ENCODE measurements at places on chromosomes 12 and 14.

DNA sequence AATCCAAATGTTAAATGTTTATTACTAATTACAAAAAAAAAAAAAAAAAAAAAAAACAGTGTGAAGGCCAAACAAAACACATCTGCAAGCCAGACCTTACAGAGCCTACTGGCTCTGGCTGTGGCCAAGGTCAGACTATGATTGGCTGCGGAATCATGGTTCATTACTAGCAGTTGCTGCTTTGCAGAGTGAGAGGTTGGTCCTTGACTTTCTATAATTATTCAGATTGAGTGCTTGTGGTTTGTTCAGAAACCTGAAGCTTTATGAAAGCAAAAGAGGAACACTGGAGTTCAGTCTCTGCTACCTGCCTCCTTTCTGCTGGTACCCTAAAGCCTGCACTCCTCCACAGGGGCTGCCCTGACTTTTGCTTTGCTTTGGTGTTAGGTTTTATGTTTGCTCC lies 550.9 kb downstream of the BCL11B start:
- DNase-seq, result no peak

DNA sequence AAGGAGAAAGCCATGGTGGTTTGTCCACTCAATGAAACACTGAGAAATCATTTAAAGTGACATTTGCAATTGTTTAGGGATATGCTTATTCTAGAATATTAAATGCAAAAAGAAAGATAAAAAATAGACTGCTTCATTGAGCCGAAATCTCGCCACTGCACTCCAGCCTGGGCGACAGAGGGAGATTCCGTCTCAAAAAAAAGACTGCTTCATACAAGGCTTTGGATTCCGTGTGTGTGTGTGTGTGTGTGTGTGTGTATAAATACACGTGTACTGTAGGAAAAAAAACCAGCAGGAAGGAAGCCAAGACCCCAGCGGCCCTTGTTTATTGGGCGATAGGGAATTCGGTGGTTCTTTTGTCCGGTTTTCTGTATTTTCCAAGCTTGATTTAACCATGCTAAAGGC lies 3.2 kb upstream of the ZNF839 start:
- peak; percentile 70 for DNase-seq

DNA sequence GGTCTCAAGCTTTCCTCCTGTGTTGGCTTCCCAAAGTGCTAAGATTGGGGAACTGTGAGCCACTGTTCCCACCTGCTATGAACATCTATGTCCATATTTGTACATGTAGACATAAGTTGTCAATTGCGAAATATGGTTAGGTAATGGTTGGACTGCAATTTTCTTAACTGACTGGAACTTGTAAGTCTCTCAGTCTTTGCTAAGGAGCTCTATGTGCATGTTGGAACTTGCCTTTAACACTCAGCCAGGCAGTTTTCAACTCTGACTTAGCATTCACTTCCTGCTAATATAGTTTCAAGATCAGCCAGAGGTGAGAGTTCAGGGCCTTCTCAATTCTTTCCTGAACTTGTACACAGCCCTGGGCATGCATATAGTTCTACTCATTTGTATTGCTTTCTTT lies 44.5 kb upstream of the EEA1 start:
- no peak for DNase-seq

DNA sequence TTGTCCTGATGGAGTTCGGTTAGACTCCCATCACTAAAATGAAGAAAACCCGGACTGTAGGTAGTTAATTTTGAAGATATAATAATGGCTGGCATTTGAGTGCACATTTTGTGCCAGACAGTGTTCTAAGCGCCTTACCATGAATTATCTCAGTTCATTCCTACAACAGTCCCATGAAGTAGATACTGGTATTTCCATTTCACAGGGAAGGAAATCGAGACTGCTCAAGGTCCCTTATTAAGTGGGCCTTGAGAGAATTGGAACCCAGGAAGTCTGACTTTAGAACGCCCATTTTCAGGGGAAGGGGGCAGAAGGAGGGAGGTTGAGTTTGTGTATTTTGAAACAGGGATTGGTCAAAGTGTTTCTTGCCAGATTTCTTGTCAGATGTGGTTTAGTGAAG lies 855 bp downstream of the MNAT1 start:
- no peak for DNase-seq

DNA sequence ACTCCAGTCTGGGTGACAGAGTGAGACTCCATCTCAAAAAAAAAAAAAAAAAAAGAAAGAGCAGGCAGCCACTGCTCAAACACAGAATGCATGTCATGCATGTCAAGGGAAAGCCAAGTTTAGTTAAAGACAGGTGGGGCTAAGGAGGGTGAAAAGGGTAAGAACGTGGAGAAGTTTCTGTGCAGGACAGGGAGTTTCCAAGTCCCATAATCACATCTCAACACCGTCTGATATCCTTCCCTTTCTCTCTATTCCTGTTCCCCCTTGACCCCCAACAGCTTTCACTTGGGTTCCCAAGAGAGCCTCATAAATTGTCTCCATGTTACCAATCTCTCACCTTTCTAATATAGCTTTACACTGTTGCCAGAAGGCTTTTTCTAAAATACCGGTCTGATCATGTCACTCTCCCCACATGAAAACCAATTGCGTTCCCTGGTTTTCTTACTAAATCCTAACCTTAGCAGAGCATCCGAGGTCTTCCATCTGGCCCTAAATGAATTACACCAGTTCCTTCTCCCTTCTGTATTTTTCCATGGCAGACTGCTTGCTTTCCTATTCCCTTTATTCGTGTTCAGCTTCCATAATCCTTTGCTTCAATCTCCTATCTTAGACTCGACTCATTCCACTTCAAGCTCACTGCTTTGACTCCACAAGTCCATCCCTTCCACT lies 37.0 kb downstream of the LIMA1 start:
- no peak for DNase-seq

GRCh38 chr12:22100958-22101748 lies 55.1 kb downstream of the CMAS start:
- DNase-seq, result peak; percentile 54

- no peak for DNase-seq
Observed at GRCh38 chr12:29546000-29546399, 48.5 kb upstream of the OVCH1 start.

DNA sequence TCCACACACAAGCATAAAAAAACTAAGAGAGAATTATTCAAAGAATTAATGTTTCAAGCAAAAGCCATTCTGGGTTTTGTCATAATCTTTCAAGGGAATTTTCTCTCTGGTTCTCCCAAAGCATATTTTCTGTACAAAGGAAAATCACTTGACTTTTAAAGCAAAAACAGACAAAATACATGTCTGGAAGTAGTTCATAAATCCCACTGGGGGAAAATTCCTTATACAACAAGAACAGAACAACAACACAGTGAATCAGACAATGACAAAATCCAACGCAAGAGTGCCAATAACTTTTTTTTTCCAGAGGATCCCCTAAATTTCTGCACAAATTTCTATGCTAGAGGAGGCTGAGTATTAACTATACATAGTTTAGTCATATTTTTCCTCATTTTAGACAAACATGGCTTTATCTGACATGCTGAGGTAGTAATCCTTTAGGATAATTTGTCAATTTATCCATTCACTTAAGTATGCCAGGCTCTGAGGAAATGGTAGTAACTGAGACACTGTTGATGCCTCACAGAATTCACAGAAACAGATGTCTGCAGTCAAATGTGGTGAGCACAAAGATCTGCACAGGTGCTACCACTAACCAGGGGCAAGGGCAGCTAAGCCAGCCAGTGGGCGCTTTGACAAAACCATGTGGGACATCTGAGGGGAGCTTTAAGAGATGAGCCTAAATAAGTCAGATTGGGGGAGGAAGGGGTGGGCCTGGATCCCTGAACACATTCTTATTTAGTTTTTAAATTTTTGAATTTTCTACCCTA lies 38.0 kb downstream of the GRIP1 start:
- DNase-seq, result no peak

- no peak for DNase-seq
Observed at GRCh38 chr12:124049451-124050094, 76.6 kb downstream of the ZNF664 start.

DNA sequence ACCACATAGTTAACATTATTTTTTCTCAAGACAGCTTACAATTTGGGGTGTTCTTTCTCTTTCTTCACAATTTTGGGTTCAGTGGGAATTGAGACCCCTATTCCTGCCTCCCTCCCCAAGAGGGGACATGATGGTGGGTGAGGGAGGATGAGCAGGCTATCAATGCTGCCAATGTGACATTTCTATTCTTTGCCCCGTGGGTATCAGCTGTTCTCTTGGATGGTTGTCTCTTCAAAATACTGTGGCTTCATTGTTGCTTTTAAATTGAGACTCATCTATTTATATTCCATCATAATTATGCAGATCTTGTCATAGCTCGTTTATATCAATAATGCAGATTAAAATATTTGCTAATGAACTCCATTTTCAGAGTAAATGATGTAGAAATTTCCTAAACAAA lies 56.5 kb upstream of the ANO4 start:
- no peak for DNase-seq

- no peak for DNase-seq
Observed at GRCh38 chr14:74871819-74872218, 4.1 kb downstream of the PROX2 start.

DNA sequence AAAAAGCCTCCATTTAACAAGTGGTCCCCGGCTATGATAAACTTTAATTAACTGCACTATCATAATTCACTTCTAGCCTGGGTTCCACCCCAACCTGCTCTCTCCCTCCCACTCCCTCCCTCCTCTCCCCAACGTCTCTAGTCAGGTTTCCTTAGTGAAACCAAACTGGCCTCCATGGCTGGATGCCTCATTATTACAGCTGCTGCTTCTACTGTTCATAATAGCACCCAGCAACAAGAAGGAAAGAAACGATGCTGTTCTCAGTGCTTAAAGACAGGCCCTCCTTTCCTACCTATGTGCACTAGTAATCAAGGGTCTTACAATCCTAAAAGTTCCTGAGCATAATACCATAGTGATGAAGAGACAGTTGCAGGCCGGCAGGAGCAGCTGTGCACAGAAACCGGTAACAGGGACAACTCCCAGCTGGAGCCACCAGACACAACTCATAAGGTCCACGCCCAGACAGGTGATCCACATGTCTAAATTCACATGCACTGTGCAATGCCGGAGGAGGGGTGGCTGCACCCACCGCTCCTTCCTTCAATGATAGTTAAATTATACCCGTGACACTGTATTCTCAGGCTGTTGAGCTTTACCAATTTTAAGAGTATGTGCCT lies 6.2 kb downstream of the IRF2BPL start:
- peak; percentile 72 for DNase-seq

- DNase-seq, result no peak
Observed at GRCh38 chr12:76608070-76608469, 48.5 kb upstream of the OSBPL8 start.

GRCh38 chr12:102423462-102423861 lies 56.9 kb downstream of the IGF1 start:
- DNase-seq, result no peak

DNA sequence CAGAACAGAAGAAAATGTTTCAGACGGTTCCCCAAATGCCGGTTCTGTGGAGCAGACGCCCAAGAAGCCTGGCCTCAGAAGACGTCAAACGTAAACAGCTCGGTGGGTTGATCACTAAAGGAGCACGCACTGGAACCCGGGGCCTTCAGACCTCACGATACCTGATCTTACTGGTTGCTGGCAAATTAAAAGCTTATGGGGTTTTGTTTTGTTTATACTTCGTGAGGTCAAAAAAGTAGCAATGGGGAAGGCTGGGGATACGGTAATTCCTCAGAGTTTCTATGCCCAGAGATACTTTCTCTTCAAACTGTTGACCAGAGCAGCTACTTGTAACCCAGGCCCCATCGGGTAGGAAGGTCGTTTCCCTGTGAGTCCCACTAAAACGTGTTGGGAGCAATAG lies 1.7 kb downstream of the CDKN1B start:
- no peak for DNase-seq

GRCh38 chr12:32488132-32488531 lies 88.8 kb downstream of the FGD4 start:
- no peak for DNase-seq

- no peak for DNase-seq
Observed at GRCh38 chr14:105123064-105123665, 45.4 kb downstream of the JAG2 start.

DNA sequence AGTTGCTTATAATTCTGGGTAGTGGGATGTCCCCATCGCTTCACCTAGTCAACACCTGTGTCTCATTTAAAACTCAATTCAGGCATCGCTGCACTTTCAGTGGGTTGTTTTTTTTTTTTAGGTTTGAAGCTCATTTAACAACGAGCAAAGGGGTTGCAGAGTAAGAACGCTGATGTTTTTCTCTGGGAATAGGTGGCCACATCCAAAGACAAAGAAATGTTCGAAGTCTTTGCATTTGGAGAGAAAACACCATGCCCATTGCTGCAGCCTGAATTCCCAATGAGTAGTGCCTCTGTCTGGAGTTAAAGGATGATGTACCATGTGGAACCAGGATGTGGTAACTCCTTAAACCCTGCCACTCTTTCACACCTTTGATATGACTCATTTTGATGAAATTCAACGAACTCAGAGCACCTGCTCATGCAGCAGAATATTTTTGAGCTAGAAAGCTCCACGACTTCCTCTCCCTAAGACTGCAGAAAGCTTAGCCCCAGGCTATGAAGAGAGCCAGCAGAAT lies 35.1 kb upstream of the BATF start:
- DNase-seq, result no peak

DNA sequence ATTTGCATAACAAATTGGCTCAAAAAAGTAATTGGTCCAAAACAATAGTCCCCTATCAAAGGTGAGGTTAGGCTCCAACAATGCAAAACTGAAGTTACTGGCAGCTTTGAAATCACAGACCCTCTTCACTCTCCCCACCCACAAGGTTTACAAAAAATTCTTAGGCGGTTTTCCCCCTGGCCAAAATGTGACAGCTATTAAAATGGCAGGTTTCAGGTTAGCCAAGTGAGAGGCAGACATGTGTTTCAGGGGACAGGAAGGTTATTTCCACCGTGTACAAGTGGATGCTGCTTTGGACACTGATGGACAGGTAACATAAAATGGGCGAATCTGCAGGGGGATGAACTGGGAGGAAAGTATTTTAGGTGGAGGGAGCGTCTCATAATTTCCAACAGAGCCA lies 888 bp upstream of the SPIC start:
- DNase-seq, result no peak

DNA sequence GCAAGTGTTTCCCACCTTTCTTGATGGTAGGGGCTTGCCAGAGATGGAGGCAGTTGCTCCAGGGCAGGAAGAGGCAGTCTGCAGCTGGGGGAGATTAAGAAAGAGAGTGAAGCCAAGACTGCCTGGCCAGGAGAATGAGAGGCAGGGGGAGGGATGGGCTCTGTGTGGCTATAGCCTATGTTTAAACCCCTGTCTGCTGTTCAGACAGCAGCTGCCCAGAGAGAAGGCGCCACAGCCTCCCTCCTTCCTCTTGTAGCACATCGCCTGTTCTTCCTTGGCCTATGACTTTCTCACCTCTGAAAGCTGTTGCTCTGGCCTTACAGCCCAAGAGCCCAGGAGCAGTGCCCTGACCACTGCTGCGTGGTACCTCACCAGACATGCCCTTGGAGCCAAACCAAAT lies 61.7 kb downstream of the EMP1 start:
- no peak for DNase-seq

GRCh38 chr12:103882861-103883596 lies 42.0 kb upstream of the NT5DC3 start:
- no peak for DNase-seq

DNA sequence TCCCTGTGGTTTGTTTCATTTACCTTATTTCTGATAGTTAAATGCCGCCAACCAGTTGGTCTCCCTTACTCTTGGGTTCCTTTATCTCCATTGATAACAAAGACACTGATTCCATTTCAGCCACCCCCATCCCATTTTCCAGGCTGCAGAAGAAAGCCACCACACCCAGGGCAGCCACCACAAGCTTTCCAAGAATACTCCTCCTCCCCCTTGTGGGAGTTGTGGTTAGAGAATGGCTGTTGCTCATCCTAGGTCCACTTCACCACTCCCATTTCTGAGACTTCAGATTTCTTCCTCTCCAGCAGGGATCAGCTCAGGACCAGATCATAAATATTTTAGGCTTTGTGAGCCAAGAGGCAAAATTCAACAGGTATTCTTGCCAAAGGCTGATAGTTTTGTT lies 73.9 kb downstream of the ANO4 start:
- DNase-seq, result no peak
